MG63 (cell line): ENCODE measurements at places on chromosomes 5 and 9. TPM values are rescaled to one million over a fixed set of nuclear protein-coding genes. Genes with fewer than 3 reads are reported as not detected.

- DNase-seq, result no peak
Observed at GRCh38 chr5:34485768-34486030, 170.4 kb upstream of the RAI14 start.

The GOLM1 gene
- 37.9 and 43.9 TPM in 2 replicates for total RNA-seq

The DBH gene
- total RNA-seq, result not detected in 2 replicates

- no peak for DNase-seq
Observed at GRCh38 chr5:173762045-173762444, 126.1 kb upstream of the CPEB4 start.

DNA sequence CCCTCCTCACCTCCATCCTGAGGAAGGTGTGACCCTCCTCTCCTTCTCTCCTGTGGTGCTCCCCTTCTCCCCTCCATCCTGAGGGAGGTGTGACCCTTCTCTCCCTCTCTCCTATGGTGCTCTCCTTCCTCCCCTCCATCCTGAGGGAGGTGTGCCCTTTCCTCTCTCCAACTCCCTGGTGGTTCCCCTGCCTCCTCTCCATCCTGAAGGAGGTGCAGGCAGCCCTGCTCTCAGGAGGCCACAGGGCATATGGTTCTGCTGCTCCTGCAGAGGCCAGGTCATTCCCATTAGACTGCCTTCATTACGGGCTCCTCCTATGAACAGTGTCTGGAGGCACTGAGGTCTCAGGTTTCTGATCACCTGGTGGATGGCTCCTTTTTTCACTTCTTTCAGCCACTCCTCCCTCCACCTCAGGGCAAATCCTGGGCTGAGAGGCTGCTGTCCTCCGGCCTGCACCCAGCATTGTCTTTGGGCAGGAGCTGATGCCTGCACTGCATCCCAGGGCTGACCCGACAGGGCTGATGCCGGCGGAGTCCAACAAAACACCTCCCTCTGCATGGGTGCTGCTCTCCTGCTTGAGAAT is 197.1 kb downstream of the MED10 start:
- no peak for DNase-seq

DNA sequence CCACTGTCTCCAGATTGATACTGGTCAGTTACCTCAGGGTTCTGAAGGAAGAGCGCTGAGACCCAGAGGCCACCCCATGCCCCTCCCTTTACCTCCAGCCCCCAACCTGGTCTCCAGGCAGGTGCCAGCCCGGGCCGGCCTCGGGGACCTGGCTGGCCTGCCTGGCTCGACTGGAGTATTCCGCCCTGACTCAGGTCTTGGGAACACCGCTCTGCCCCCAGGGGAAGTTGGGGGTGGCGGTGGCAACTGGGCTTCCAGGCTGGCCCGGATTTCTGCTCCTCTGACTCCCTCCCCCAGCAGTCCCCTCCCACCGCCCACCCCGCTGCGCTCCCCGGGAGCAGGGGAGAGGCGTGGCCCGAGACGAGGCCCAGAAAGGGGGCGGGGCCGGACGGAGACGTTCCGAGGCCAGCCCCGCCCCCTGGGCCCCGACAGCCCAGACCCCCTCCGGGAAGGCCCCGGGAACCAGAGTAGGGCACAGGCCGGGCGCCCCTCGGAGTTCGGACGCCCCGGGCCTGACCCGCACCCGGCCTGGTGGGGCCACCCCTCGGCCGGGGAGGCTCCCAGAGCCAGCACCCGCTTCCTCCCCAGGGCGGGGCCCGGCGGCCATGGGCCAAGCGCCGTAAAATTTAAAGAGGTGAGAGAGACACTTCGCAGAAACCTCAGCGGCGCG is 82.5 kb upstream of the ZBTB43 start:
- DNase-seq, result peak; percentile 86

DNA sequence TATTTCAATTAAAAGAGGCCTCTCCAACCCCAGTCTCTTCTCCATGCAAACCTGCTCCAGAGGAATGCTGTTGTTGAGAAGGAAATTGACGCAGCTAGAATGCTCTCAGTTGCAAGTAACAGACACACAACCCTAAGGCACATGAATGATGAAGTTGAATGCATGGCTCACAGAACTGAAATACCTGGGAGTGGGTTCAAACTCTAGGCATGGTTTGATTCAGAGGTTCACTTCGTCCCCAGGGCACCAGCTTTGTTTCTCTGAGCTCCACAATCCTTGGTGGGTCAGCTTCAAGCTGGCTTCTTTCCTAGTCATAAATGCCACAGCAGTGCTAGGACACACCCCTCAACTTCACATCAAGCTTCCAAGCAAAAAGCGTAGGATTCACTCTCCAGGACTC is 4.6 kb downstream of the ACTL7B start:
- no peak for DNase-seq

DNA sequence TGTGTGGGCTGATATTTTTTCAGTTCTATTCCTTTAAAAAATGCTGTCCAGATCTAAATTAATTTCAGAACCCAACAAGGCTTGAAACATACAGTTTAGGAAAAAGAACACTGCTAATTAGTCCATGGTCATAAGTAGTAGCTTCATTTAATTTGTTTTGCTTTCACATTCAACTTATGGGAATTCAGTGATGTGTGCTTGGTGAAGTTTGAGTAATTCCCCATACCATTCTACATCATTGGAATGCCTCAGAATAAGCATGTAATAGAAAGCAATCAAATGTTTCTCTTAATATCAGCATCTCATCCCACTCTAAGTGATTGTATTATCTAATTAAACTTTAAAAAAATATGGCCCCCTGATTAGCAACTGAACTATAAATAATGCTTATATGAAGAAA is 2.7 kb downstream of the CNTLN start:
- DNase-seq, result no peak

DNA sequence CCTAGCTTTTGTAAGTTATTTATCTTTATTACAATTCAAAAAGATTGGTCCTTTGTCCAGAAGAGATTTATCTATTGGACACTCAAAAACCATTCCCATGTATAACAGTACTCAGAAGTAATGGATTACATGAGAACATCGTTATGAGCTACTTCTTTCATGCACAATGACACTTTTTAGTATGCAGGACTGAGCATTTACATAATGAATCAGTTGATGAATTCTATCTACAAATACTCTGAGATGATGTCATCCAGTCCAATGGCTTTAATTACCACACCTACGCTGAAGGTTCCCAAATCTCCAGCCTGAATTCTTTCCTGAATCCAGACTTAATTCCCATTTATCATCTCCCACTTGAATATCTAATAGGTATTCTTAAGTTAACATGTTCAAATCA is 75.3 kb downstream of the PTBP3 start:
- no peak for DNase-seq

GRCh38 chr5:145510769-145511168 is 324.4 kb downstream of the PRELID2 start:
- no peak for DNase-seq

GRCh38 chr5:95390812-95391492 is at the start of gene FAM81B:
Gene FAM81B, plus strand, starts transcription at chr5:95391366. Its CDS starts 24 bp downstream, at chr5:95391390.
- DNase-seq, result no peak

DNA sequence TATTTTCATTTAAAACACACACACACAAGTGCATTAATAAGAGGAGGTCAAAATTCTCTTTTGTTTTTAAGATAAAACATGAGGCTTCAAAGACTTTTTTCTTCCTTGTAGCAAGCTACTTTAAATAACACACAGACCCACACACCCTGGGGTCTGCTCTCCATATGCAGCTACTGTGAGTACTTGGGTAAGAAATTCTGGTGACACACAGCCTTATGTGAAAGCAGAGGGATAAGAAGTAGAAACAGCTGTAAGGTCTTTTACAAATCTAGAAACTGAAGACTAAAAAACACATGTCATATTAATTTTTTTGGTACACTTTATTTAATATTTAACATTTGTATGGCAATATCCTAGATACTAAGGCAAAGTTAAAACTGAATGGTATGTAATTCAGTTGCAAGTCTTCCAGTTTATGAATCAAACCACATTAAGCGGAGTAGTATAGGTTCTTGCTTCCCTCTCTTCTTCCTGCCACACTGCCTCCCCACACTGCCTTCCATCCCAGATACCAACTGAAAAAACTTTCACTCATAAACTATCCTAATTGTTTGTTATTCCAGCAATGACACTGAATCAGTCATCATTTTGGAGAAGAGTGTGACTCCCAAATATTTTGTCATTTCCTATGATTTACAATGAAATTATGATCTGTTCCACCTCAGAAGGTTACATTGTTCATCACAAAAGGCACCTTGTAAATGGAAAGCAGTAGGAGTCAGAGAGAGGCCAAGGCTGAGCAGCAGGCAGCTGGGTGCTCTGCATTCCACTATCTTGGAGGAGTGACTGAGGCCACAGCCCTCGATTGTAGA is 92.0 kb downstream of the PLCXD3 start:
- peak; percentile 50 for DNase-seq

The AFAP1L1 gene
- 8.1 and 16.2 TPM in 2 replicates for total RNA-seq

DNA sequence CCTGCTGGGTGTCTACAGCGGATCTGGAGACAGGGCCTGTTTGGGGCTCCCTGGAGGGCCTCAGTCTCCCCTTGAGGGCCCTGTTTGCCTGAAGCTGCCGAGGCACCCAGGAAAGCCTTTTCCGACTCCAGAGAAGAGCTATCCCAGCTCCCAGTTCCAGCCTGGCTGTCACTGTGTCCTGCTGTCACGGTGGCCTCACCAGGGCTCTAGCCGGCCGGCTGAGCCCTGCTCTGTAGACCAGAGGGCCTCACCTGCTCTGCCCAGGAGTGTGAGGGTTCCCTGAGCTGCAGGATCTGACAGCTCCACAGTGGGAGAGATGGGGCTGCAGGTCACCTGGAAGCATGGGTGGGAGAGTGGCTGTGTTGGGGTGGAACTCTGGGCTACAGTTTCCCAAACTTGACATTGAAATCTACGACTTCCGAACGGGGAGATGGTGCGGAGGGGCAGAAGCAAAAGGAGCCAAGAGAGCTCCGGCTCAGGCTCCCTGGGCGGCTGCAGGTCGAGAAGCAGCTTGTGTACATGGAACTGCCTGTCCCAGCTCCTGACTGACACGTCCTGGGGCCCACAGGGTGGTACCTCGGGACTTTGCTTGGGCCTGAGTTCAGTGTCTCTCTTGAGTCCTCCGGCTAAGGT is 94.9 kb downstream of the CACNA1B start:
- no peak for DNase-seq

The SMIM33 gene
- total RNA-seq, result not detected in 2 replicates

DNA sequence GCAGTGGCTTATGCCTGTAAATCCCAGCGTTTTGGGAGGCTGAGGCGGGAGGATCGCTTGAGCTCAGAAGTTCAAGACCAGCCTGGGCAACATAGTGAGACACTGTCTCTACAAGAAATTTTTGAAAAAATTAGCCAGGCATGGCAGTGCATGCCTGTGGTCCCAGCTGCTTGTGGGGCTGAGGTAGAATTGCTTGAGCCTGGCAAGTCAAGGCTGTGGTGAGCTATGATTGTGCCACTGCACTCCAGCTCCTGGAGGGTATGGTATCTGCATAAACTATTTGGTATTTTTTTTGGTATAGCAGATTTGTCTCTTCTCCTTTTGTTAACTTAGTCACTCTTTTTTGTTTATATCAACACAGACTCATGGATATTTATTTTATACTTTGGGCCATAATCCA is 61.5 kb upstream of the TEX48 start:
- peak; percentile 73 for DNase-seq

DNA sequence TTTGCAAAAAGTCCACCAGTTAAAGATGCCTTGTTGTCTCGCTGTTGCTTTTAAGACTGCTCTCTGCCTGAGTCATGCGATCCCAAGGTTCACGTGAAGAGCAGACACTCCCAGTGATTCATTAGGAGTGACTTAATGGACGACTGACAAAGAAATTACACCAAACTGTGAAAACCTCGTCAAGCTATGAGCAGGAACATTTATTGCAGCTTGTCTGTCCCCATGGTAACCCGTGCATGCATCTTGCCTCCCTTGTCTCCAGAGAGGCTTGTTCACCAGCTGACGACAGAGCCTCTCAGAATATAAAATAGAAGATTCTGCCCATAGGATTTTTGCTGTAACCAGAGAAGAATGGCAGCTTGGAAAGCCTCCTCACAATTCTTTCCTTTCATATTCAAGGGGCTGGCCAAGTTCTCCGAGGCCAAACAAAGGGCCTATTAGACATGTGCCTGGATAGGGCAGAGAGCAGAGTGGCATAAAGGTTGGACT is 352.7 kb downstream of the SPOCK1 start:
- DNase-seq, result peak; percentile 94

The ACO1 gene
- total RNA-seq, result 27.9 and 29.2 TPM in 2 replicates

The LCN12 gene
- total RNA-seq, result not detected in 2 replicates

- no peak for DNase-seq
Observed at GRCh38 chr9:127884976-127885490, 7.6 kb upstream of the AK1 start.

DNA sequence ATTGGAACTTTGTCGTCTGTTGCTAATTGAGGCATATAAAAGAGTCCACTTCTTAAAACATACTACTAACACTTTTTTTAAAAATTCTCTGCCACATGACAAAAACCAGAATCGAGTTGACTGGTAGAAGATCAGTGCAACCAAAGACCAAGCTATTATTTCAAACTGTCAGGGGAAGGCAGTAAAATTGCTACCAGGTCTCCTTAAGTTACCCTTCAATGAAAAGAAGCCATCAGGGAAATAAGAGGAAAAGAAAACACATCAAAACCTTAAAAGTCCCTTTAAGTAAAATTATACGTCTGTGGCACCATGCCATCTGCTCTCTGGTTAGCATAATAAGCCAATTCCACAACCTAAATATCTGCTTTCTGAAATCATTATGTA is 9.6 kb downstream of the ZNF608 start:
- DNase-seq, result no peak

GRCh38 chr9:79883073-79883645 is 311.4 kb downstream of the TLE4 start:
- no peak for DNase-seq

DNA sequence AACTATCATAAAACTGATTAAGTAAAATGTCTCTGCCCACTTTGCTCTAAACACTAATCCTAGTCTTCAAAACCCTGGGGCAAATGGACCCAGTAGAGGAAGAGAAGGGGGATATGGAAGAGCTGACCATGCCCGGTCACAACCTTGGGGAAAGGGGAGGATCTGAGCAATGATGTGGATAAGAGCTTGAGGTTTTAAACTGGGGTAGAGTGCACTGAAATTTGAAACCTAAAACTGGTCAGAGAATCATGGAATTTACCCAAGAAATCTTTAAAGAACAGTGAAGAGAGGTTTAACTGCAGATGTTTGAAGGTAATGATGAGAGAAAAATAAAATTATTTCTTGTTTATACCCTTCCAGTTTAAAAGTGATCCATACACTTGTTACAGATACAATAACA is 110.8 kb downstream of the MRPS30 start:
- no peak for DNase-seq

- DNase-seq, result no peak
Observed at GRCh38 chr5:36208786-36209185, 32.9 kb downstream of the NADK2 start.

DNA sequence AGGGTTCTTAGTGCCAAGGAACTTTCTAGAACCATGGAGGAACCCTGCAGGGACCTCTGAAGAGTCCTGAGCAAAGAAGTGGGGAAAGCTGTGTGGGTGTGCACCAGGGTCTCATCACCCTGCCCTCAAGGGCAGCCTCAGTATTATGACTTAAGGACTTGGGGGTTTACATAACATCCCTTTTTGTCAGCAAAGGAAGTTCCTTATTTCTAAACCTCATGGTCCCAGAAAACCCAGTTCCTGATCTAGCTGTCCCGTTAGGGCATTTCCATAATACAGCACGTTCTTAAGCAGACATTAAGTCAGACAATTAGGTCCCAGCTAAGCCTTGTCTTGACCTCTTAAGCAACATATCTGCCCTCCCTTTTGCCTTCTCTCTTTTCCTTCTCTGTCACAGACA is 57.3 kb downstream of the DAPK1 start:
- DNase-seq, result no peak
